ENCODE measurements at places on chromosomes 3 and 15.

GRCh38 chr15:50107157-50107556, 11.9 kb downstream of the ATP8B4 start:
- no peaks in the 10 kb centered on the region for H3K4me1 ChIP-seq
- H3K27ac ChIP-seq: no peak overlapping the region
- DNase-seq: no peak
- no peaks in the 10 kb centered on the region for H3K36me3 ChIP-seq
- no peak overlapping the region for H3K4me3 ChIP-seq

DNA sequence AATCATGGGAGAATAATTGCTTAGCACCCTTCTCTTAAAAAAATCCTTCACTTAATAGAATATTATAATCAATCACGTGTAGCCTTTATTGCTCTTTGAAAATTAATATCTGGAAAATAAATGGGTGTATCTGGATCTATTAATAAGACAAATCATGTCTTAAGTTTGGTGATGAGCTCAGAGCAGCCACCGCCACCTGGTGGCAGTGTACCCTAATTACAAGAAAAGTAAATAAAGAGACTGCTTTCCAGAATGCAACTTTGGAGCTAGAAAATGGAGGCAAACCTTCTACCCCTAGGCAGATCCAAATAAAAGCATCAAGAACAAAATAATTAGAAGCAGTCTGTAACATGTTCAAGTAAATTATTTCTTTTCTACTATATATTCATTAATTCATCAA, 43.5 kb downstream of the EPHB1 start:
- H3K27me3 ChIP-seq: no peaks in the 10 kb centered on the region
- no peaks in the 10 kb centered on the region for H3K4me1 ChIP-seq
- H3K36me3 ChIP-seq: no peaks in the 10 kb centered on the region

DNA sequence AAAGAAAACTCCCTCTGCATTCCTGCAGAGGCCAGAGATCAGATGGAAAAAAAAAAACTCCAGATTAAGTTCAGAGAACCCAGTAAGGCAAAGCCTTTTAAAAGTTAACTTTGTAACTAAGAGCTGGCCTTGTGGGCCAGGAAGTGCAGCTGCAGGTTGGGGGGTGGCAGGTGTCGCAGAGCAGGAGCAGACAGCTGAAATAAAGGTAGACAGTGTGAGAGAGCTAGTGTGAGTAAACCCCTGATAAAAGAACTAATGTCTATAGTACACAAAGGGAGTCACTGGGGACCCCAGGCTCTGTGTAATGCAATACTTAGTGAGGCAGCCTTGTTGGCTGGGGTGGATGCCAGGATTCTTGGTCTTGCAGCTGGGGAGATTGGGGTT, 42.1 kb downstream of the PPCDC start:
- peaks cover 5% of the 10 kb centered on the region for H3K4me1 ChIP-seq
- no peaks in the 10 kb centered on the region for H3K27me3 ChIP-seq
- no peaks in the 10 kb centered on the region for H3K36me3 ChIP-seq
- DNase-seq: no peak
- H3K4me3 ChIP-seq: no peak overlapping the region

- no peaks in the 10 kb centered on the region for H3K36me3 ChIP-seq
- H3K4me3 ChIP-seq: no peak overlapping the region
- no peaks in the 10 kb centered on the region for H3K4me1 ChIP-seq
Observed at GRCh38 chr3:150357923-150358607, 50.0 kb upstream of the TSC22D2 start.

- peaks cover 3% of the 10 kb centered on the region for H3K36me3 ChIP-seq
- H3K4me3 ChIP-seq: no peak overlapping the region
- no peaks in the 10 kb centered on the region for H3K4me1 ChIP-seq
- H3K27me3 ChIP-seq: no peaks in the 10 kb centered on the region
Observed at GRCh38 chr3:66376568-66376967, 124.3 kb downstream of the LRIG1 start.

DNA sequence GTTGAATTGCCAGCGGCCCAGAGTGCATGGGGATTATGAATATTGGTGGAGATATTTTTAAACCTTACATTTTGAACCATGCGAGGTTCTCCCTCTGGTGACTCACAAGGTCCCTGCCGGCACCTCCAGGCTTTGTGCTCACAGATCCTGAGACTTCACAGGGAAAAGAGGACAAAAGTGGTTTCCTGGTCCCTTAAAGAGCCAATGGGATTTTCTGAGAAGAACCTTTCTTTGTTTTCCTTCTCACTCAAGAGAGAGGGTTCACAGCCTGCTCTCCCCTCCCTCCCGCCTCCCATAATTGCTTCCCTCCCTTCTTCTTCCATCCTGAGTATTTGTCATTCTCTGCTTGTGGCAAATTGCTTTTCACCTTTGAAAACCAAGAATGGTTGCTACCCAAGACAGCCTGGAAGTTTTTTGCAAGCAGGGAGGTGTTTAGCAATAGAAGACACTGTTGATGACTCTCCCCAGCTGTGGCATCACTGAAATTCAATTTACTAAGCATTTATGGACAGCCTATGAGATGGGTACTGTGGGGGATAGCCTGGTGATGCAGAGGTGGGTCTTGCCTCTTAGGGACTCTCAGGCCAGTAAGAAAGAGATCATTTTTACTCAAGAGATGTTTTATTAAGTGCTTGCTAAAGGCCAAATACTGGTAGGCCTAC, 76.6 kb downstream of the CPN2 start:
- no peaks in the 10 kb centered on the region for H3K27me3 ChIP-seq
- no peak overlapping the region for H3K4me3 ChIP-seq
- no peak overlapping the region for H3K27ac ChIP-seq
- DNase-seq: no peak
- H3K36me3 ChIP-seq: no peaks in the 10 kb centered on the region
- H3K4me1 ChIP-seq: peaks cover 29% of the 10 kb centered on the region

GRCh38 chr3:111915905-111916304, 56.8 kb downstream of the PHLDB2 start:
- H3K27me3 ChIP-seq: no peaks in the 10 kb centered on the region
- H3K4me3 ChIP-seq: no peak overlapping the region
- H3K4me1 ChIP-seq: no peaks in the 10 kb centered on the region
- DNase-seq: no peak

- H3K4me3 ChIP-seq: no peak overlapping the region
- no peak for DNase-seq
- H3K36me3 ChIP-seq: no peaks in the 10 kb centered on the region
- H3K4me1 ChIP-seq: no peaks in the 10 kb centered on the region
- no peaks in the 10 kb centered on the region for H3K27me3 ChIP-seq
- H3K27ac ChIP-seq: no peak overlapping the region
Observed at GRCh38 chr3:168583977-168584376, 488.3 kb upstream of the GOLIM4 start.

GRCh38 chr3:99627062-99627826, 11.2 kb upstream of the COL8A1 start:
- no peak overlapping the region for H3K4me3 ChIP-seq
- H3K4me1 ChIP-seq: no peaks in the 10 kb centered on the region
- no peak for DNase-seq
- no peaks in the 10 kb centered on the region for H3K36me3 ChIP-seq
- H3K27ac ChIP-seq: no peak overlapping the region

DNA sequence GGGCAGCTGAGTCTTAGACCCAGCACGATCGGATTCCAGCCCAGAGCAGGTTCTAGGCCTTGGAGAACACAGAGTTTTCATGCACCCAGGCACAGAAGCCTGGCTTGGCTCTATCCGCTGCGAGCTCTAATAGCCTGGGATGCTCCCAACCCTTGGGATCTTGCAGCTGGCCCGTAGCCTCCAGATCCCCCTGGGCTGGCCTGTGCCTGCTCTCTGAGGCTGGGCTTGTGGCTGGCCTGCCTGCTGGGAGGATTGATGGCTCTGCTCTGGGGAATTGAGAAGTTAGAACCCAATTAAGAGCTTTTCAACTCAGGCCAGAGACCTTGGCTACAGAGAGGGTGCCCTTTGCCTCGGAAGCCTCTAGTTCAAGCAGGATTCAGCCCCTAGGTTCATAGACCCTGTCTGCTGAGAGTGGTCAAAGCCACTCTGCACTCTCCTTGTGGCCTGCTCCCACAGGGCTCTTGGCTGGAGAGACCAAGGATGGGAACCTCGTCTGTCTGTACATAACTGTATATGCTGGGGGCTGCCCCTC, 64.4 kb downstream of the MAGEF1 start:
- H3K27ac ChIP-seq: no peak overlapping the region
- no peak for DNase-seq
- H3K27me3 ChIP-seq: no peaks in the 10 kb centered on the region
- H3K4me3 ChIP-seq: no peak overlapping the region
- H3K4me1 ChIP-seq: peaks cover 26% of the 10 kb centered on the region

DNA sequence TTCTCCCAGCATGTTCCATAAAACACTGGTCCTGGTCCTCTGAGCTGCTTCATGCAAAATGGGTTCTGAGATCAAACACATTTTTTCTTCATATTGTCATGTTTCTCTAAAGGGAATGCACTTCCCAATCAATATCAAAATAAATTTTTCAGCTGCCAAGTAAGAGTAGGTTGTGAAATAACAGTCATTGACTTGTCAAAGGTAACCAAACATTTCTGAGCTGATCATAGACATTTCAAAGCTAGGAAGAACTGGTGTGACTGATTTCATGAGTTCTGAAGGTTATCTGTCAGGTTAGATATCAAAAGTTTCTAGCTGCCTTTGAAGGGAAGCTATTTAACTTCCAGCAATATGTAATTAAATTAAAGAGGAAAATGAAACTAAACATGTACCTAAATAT, 770.9 kb downstream of the TBL1XR1 start:
- H3K4me3 ChIP-seq: no peak overlapping the region
- H3K36me3 ChIP-seq: no peaks in the 10 kb centered on the region
- peak; percentile 5 for DNase-seq
- no peaks in the 10 kb centered on the region for H3K27me3 ChIP-seq

GRCh38 chr3:50533807-50534461, 30.5 kb upstream of the CACNA2D2 start:
- H3K4me1 ChIP-seq: no peaks in the 10 kb centered on the region
- no peaks in the 10 kb centered on the region for H3K36me3 ChIP-seq
- no peak overlapping the region for H3K4me3 ChIP-seq

DNA sequence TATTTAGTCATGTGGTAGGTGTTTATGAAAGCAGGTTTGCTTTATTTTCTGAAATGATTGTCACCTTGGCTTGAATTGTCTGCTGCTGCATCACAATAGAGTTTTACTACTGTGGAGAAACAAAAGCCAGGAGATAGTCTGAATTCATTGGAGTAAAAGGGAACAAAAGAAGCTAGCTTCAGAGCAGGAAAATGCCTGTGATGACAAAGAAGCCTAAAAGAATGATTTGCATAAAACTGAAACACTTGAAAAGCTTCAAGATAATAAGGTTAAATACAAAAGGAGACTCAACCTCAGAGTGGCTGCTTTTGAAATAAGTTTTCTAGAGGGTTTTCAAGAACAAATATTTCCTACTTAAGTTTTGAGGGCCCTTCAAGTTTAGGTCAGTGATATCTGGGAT, 138.3 kb downstream of the PTPRG start:
- no peaks in the 10 kb centered on the region for H3K27me3 ChIP-seq
- DNase-seq: no peak
- H3K36me3 ChIP-seq: no peaks in the 10 kb centered on the region
- peaks cover 7% of the 10 kb centered on the region for H3K4me1 ChIP-seq
- no peak overlapping the region for H3K4me3 ChIP-seq
- no peak overlapping the region for H3K27ac ChIP-seq

DNA sequence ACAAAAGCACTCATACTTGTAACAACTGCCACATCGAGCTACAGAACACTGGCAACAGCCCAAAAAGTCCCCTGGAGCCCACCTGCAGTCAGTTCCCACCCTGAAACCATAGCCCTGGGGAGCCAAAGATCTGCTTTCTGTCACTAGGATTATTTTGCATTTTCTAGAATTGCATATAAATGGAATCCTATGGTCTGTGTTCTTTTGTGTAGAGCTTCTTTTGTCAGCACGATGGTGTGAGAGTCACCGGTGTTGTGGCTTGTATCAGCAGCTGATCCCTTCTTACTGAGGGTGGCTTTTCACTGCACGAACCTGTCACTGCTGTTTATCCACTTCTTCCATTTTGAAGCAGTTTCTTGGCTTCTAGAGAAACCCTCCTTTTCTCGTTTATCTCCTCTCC, 60.1 kb upstream of the PRR23E start:
- no peak overlapping the region for H3K27ac ChIP-seq
- DNase-seq: no peak

Measured in trophoblast cell (in vitro differentiated cells and primary cell).